ENCODE measurements at places on chromosomes 5 and 9.

DNA sequence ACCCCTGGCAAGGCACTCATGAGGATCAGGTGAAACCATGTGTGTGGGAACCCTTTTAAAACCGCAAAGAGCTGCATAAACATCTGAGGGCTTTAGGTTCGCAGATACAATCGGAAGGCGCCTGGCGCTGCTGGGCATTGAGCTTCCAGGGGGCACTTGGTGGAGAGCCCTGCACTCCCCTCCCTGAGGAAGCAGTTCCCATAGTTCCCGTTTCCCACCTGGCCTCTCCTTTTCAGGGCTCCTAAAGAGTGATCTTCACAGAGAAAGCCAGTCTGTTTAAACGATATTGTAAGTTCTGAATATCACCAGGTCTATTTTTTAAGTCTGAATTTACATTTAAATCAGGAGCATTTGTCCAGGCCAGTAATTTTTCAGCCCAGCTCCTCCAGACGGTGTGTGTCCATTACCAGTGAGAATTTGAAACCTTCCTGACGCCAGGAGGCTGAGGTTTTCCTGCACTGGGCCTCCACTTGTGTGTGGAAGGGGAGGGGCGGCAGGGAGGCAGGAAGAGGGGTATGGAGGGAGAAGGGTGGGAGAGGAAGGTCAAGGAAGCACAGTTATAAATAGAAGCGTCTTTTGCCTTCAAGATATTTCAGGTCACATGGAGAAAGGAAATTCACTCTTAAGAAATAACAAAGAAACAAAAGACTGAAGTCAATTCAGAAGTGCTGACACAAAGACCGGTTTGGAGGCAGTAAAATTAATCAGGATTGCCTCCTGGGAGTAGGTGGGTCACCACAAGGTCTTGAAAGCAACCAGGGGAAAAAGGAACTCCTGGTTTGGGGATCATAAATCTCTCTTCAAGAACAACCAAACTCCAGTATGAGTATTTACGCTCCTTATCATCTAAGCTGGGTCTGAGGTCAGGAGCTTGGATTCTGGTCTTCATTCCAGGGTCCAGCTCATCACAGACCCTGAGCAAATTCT lies 14.3 kb upstream of the MGAT1 start:
- no peak overlapping the region for H3K4me3 ChIP-seq
- H3K27me3 ChIP-seq, result no peaks in the 10 kb centered on the region
- no peak overlapping the region for H3K27ac ChIP-seq
- 0 out of 2 replicates have a peak, but pooled peaks cover under 1% of the 10 kb centered on the region for H3K4me1 ChIP-seq

DNA sequence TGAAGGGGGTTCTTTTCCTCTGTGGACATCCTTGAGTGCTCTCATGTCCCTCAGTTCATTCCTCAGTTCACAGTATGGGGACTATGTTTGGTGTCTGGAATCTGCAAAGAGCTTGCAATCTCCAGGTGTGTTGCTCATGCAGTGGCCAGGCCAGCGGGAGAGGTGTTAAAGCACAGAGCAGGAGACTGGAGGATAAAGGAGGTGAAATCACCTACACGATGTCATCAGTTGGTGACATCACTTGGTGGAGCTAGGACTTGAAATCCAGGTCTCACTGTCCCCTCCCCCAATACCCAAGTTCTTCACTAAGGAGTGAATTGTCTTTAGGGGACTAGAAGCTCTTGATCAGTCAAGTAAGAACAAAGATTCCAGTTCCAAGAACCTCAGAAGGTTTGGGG lies 197.3 kb upstream of the ZNF618 start:
- H3K36me3 ChIP-seq, result no peaks in the 10 kb centered on the region
- DNase-seq, result no peak
- no peak overlapping the region for H3K4me3 ChIP-seq

- H3K36me3 ChIP-seq, result no peaks in the 10 kb centered on the region
- no peaks in the 10 kb centered on the region for H3K27me3 ChIP-seq
- no peak overlapping the region for H3K27ac ChIP-seq
- DNase-seq, result no peak
These were observed 48.6 kb upstream of the KCNMB1 start for GRCh38 chr5:170437621-170438375.

GRCh38 chr9:14887149-14887548 lies 23.1 kb downstream of the FREM1 start:
- no peak overlapping the region for H3K27ac ChIP-seq
- DNase-seq, result no peak
- H3K36me3 ChIP-seq, result no peaks in the 10 kb centered on the region
